ENCODE measurements at places on chromosomes 7 and 10.

- DNase-seq: peak; percentile 36
Observed at GRCh38 chr7:81594767-81595166, 175.1 kb downstream of the HGF start.

DNA sequence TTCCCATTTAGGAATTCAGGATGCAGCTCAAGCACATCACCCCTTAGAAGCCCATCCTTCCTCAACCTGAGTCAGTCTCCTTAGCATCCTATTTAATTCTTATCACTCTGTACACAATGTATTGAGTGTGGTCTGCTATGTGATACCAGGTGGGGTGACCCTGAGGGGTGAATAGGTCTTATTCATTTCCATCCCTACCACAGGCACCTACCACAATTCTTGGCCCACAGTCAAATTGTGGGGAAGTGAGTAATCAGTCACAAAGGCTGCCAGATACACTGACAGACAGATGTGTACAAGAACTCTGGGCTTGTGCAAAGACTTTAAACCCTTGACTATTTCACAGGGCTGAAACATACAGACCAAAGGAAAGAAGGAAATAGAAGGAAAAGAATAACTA is 560.5 kb downstream of the PARD3 start:
- peak; percentile 80 for DNase-seq

DNA sequence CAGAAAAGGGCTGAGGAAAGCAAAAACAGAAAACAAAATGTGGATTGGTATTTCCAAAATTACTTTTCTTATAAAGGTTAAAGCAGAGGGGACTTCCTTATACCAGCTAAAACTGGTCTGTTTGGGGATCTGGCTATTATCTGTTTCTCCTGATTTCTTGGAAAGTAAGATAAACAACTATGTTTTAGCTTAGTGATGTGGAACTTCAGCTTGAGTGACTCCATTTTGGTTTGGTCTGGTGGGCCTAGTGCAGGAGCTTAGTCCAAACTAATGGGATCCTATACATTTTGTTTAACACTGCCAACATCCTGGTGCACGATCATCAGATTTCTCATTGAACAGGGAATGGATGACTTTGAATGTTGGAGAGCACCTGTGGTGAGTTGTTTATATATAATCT is 283.5 kb downstream of the ADK start:
- no peak for DNase-seq

- DNase-seq: no peak
Observed at GRCh38 chr7:135825406-135825805, 76.8 kb upstream of the FAM180A start.
